Glomerular endothelial cell (primary cell): ENCODE measurements at places on chromosomes 1 and 21. TPM values are rescaled to one million over a fixed set of nuclear protein-coding genes. Genes with fewer than 3 reads are reported as not detected.

EPHA8 gene
- total RNA-seq, result not detected in 2 replicates

GUCA2A gene
- total RNA-seq, result not detected in 2 replicates

FAM3B gene
- total RNA-seq, result not detected in 2 replicates

CELA2B gene
- not detected in 2 replicates for total RNA-seq

AUNIP gene
- total RNA-seq, result 0.68 and 1.6 TPM in 2 replicates

GBP7 gene
- not detected in 2 replicates for total RNA-seq

CATSPER4 gene
- not detected in 2 replicates for total RNA-seq

IL10 gene
- not detected in 2 replicates for total RNA-seq

PTGS2 gene
- 2.1 and 6.7 TPM in 2 replicates for total RNA-seq
